ENCODE measurements at places on chromosomes 4 and X.
A peak's percentile ranks its signal among the peaks of the same experiment; 100 is the strongest.

GRCh38 chr4:92100975-92101374 lies 202.8 kb upstream of the GRID2 start:
- no peak for DNase-seq

- DNase-seq = no peak
Observed at GRCh38 chr4:128682942-128683666, 126.4 kb upstream of the JADE1 start.

GRCh38 chr4:136495076-136495475 lies 1037.2 kb downstream of the PCDH18 start:
- no peak for DNase-seq

DNA sequence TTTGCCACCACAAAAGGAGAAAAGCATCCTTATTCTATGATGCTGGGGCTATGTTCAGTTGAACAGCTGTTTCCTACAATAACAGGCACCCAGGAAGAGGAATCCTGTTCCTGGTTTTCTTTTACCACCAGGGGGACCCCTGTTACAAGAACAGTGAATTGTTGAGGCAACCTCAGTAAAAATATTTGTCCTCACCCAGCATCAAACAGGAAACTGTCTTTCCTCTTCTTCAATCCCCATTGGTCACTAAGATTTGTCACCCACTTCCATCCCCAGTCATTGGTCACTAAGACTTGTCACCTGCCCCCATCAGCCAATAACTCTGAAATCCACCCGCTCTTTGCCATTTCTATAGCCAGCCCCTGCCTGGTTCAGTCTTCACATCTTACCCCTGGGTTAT lies 143.5 kb upstream of the GALNT7 start:
- DNase-seq = peak; percentile 22

DNA sequence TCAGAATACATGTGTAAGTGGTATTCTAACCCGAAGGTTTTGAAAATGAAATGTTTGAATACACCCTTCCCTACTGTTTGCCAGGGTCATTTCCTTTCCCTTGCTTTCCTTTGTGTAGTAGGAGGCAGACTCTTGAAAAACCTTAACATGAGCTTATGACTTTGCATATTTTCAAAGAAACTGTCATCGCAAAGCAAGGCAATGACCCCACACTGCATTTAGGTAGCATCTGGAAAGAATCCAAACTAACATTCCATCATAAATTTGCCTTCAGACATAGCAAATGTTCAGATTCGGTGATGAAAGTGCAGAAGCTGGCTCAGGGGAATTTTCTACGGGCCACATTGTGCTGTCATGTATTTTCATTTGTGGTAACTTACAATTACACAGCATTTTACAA lies 32.3 kb downstream of the SH2D1A start:
- no peak for DNase-seq

GRCh38 chrX:13013363-13014110 lies 30.9 kb downstream of the FAM9C start:
- DNase-seq = no peak

DNA sequence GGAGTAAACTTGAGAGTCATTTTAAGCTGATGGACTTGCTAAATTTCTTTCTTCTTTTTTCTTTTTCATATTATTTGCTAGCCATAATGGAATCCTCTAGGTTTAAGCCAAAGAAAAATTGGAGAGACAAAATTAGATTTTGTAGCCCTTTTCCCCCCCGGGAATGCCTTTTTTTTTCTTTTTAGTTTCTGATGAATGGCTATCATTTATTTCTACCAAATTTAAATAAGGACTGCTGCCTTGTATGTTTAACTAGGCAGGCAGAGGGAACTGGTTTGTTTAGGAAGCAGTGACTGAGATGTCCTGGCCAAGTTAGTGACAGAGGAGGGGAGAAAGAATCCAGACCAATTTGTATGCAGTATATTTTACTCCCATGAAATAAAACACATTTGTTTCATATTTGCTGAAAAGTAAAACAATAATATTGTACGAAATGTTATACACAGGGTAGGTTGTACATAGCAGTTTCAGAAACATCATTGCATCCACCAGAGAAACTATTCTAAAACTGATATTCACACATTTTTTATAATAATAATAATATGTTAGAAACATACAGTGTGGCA lies 5.7 kb downstream of the PITX2 start:
- no peak for DNase-seq

GRCh38 chr4:169971456-169972015 lies 54.7 kb downstream of the MFAP3L start:
- DNase-seq = no peak

- no peak for DNase-seq
Observed at GRCh38 chr4:74230902-74231499, 73.1 kb downstream of the MTHFD2L start.

DNA sequence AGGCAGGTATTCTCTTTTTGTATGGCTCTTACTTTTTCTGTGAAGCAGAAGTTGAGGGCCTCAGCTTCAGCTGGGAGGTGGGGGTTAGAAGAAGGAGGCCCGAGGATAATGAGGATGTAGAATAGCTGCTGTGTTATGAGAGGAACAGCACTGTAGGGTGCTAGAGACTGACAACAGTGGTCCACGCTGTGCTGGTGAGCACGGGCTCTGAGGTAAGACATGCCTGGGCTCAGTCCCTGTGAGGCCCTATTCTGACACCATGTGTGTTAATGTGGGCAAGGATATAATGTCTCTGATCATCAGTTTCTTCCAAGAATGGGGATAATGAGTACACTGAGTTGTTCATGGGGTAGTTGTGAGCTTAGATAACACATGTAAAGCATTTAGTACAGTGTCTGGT lies 55.3 kb upstream of the SFRP2 start:
- no peak for DNase-seq

DNA sequence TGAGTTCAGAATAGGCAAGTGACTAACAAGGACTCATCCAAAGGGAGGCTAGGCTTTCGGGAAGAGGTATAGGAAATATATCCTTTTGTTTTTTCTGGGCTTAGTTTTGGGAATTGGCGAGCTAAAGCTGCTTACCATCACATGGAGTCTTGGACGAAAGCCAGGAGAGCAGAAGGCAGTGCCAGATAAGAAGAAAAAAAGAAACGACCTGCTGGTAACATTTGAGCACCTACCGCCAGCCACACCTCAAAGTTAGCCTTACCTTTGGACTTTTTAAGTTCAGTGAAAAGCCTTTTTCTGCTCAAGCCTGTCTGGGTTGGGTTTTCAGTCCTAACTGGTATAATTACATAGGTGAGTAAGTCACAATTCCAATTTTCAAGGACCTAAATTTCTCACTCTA lies 85.1 kb upstream of the LCORL start:
- no peak for DNase-seq

DNA sequence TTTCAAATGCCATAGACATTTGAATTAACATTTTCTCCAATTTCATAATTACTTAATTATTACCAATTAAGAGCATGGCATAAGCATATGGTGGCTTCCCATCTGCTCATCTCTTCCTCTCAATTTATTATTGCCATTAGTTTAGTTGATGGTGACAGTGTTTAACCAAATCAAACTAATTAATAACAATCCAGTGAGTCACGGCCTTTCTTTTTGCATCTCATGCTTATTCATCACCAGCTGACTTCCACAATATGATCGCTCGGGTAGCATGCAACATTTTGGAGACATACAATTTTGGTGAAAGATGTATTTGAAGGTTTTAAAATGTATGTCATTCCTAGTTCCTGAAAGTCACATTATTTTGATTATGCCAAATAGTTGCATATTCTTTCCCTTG lies 172.8 kb upstream of the TACR3 start:
- DNase-seq = no peak

- DNase-seq = no peak
Observed at GRCh38 chr4:53563824-53564223, 27.5 kb downstream of the LNX1 start.

- no peak for DNase-seq
Observed at GRCh38 chrX:7168371-7168770, 20.4 kb upstream of the PUDP start.

GRCh38 chr4:152189451-152190179 lies 346.3 kb downstream of the FBXW7 start:
- DNase-seq = no peak

DNA sequence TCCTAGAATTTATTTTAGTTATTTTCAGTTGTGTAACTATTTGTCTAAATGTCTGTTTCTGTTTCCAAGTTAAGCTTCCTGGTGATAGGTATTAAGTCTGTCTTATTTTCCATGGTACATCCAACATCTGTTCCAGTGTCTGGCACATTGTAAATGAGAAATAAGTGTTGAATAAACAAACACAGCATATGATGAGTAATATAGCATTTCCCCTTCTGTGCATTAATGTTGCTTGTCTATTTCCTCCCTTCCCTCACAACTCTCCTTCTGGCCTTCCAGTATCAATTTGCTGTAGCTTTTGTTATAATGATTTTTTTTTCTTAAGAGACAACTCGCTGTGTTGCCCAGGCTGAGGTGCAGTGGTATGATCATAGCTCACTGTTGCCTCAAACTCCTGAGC lies 36.1 kb downstream of the COPS4 start:
- no peak for DNase-seq
